ENCODE measurements at places on chromosomes 12 and 14.

- no peak for DNase-seq
Measured at GRCh38 chr14:56805201-56805991, 4.9 kb downstream of the OTX2 start.

- no peak for DNase-seq
Measured at GRCh38 chr12:96585977-96586376, 96.6 kb downstream of the CFAP54 start.

GRCh38 chr12:45294906-45295305 lies 79.0 kb downstream of the ANO6 start:
- DNase-seq = no peak

GRCh38 chr14:75989134-75989533 lies 3.6 kb downstream of the IFT43 start:
- DNase-seq = peak; percentile 45

GRCh38 chr14:34872822-34873588 lies 2.2 kb downstream of the BAZ1A start:
- no peak for DNase-seq

Data from T1000 (cell line).